ENCODE measurements at places on chromosomes 6 and 20.

DNA sequence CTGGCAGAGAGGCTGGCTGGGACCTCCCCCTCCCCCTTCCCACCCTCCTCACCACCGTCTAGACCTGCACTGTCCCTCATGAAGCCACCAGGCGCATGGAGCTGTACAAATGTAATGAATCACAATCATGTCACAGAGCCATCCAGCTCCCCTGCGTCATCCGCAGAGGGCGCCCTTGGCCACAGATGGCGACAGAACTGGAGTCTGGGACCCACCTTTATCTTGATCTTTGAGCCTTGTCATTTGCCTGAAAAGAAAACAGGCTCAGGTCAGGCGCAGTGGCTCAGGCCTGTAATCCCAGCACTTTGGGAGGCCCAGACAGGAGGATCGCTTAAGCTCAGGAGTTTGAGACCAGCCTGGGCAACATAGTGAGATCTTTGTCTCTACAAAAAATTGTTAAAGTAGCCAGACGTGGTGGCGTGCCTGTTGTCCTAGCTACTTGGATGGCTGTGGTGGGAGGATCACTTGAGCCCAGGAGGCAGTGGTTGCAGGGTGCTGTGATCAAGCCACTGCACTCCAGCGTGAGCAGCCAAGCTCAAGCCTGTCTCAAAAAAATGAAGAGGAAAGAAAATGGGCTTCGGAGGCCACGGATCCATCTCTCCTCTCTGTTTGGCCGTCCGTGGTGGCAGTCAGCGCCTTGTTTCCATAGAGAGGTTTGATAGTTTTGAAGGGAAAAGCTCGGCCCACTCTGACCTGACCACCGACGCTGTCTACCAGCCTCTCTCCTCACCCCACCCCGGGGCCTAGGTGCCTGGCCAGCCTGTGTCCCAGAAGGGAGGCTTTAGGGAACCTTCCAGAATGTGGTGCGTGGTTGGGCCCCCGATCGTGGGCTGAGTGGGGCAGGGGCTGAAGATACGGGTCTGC, 6.2 kb downstream of the COL9A3 start:
- DNase-seq, result no peak

- DNase-seq, result no peak
These were observed 107.3 kb downstream of the NCOA3 start for GRCh38 chr20:47609001-47609400.

GRCh38 chr6:7693827-7694226, 32.1 kb upstream of the BMP6 start:
- no peak for DNase-seq

- DNase-seq, result no peak
These were observed 721.1 kb upstream of the CITED2 start for GRCh38 chr6:140095532-140095931.

- no peak for DNase-seq
These were observed 156.4 kb upstream of the AKIRIN2 start for GRCh38 chr6:87858440-87858839.

GRCh38 chr6:34138191-34138590, 7.7 kb downstream of the GRM4 start:
- DNase-seq, result no peak

DNA sequence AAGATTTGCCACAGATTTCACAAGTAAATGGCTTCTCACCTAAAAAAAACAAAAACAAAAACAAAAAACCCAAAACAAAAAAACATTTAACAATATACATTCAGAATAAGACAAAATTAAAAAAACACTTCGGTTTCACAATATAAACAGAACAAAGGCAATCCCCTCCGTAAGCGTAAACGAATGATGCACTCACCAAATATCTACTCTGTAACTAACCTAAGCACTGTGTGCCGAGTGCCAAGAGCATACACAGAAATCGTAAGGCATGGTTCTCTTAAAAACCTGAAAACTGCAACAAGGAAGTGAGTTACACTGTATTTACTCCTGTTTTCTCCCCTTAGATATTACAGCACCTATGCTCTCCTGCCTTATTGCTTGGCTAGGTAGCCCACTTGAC, 12.1 kb upstream of the MICAL1 start:
- no peak for DNase-seq
